ENCODE measurements at places on chromosomes 1 and 21.
A peak's percentile ranks its signal among the peaks of the same experiment; 100 is the strongest.

- DNase-seq: no peak
Observed at GRCh38 chr1:36691374-36691773, 208.7 kb upstream of the CSF3R start.

- no peak for DNase-seq
Observed at GRCh38 chr1:100061681-100062080, 71.0 kb downstream of the SASS6 start.

GRCh38 chr21:43328958-43329691 lies 97.8 kb downstream of the SIK1 start:
- no peak for DNase-seq

DNA sequence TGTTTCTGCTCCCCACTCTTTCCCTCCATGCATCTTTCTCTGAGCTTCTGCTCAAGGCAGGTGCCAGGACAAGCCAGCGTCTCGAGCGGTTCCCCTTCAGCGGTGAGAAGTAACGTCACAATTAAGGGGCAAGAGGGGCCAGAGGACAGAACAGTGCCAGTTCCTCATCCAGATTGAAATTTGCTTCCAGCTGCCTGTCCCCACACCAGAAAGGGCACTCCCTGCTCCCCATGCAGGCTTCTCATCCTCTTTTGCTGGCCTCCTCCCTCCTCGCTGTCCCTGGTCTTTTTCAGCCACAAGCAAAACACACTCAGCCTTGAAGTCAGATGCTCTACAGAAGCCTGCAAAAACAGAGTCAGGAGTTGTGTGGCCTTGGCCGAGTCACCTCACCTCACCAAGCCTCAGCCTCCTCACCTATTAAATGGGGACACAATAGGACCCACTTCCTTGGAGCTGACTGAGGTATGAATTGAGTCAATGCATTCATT lies 35.0 kb upstream of the ECE1 start:
- no peak for DNase-seq

DNA sequence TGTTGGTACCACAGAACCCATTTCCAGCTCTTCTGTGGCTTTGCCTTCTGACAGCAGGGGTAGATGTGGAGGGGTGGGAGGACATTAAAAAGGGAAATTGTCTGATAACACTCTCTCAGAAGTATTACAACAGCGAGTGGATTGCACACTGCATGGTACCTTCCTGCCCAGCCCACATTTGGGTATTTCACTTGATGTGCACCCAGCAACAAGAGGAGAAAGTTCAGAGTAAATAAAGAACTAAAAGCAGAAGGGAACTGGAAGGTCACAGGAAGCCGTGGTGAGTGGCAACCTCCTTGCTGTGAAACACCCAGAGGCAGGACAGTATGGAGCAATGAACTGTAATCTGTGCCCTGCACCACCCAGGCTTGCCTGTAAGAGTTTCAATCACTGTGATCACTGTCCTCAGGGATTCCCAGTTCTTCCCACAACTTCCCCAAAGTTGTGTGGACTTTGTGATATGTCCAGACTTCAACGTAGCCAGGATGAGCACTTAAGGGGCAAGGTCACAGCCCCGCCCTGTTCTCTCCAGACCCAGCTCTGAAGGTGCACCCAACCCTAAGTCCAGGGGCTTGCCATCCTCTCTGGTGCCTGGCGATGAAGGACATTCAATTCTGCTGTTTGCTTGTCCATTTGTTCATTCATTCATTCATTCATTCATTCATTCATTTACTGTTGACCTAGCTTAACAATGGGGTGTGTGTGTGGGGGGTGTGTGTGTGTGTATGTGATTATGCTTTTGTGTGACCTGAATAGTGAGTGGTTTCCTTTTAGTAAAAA lies 18.7 kb upstream of the F5 start:
- no peak for DNase-seq

GRCh38 chr1:24591781-24592180 lies 35.9 kb downstream of the NCMAP start:
- no peak for DNase-seq

- DNase-seq: peak; percentile 12
Observed at GRCh38 chr1:176656257-176656995, 193.5 kb downstream of the PAPPA2 start.

DNA sequence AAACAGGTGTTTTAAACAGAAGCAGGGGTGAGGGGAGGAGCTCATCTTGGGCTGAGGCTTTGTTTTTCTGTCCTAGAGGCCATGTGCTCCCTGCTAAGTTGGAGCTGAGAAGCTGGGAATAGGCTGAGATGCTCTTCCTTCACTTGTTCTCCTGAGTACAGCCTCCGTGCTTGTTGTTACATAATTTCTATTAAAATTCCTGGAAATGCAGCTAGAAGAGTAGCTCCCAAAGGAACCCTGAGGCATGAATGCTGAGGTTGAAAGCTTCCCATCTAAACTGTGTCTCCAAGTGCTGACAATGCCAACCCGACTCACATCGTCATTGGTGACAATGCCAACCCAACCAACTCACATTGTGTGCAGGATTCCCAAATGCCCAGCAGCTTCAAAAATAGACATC lies 12.6 kb upstream of the ITPKB start:
- no peak for DNase-seq

- peak; percentile 87 for DNase-seq
Observed at GRCh38 chr1:53485478-53486394, 26.5 kb downstream of the DMRTB1 start.

DNA sequence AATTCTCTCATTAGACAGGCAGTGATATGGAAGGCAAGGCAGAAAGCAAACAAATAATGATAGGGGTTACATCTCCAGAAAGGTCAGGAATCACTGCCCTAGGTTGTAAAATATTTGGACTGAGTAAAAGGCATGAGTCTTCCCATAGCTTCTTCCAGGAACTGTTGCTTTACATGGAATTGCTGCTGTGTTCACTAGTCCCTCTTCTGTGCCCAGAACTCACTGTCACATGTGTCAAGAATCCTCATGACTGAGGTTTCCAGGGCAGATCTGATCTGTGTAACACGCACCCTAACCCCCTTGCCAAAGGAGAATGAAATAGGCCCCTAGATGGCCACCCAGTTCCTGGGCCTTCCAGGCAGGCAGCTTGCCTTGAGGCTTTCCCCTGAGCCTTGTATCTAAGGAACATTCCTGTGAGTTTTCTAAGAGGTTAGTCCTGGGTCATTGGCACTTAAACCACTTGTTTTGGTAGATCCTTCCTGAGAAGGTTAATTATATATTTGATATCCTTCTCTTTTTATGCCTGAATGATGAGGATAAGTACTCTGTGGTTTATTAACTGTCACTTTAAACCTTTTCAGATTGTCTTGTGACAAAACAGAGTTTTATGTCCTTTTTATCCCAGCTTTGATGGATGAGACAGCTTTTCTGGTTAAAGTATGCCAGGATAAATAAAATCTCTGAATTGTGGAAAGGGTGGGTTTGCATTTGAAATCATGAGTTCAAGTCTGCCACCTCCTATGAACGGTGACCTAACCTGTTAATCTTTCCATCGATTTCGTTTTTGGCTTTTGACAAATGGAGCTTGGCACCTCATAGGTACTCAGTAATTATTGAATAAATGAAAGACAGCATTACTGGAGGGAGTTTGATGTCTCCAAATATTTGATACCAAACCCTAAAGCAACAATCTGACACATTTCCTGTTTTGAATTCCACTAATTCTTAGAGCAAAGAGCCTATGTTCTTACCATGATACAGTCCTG lies 163.3 kb downstream of the DHRS3 start:
- no peak for DNase-seq

GRCh38 chr1:1666526-1666925 lies 7.7 kb upstream of the CDK11B start:
- no peak for DNase-seq

- peak; percentile 45 for DNase-seq
Observed at GRCh38 chr1:223425550-223425949, 32.3 kb downstream of the CCDC185 start.

DNA sequence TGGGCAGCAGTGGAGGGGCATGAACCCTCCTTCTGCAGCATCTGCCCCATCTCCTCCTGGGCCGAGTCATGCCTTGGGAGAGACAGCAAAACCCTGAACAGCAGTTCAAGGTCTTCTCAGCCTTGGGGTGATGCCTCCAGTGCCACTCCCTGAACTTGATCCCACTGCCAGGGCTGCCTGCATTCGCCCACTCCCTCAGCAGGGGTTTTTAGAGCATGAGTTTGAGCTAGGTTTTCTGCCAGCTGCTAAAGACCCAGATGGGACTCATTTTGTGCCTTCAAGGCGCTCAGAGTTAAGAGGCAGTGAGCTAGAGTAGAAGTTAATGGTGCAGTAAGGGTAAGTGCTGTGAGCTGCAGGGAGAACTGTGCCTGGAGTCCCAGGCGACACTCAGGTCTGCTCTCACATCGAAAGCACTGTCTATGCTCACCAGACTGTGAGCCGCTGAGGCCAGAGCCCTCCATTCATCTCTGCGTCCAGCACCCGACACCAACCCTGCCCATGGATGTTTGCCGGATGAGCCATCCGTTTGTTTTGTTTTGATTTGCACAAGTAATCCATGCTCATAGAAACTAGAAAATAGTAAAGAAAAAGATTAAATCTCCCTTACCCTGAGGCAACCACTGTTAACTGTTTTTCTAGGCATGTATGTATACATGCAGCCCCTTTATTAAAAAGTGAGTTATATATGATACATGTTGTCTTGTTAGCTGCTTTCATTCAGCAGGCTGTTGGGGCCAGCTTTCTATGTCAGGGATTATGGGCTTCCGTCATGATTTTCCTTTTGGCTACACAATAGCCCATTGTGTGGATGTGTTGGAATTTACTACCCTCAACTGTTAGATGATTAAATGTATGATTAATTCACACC lies 67.8 kb downstream of the VPS26C start:
- no peak for DNase-seq

DNA sequence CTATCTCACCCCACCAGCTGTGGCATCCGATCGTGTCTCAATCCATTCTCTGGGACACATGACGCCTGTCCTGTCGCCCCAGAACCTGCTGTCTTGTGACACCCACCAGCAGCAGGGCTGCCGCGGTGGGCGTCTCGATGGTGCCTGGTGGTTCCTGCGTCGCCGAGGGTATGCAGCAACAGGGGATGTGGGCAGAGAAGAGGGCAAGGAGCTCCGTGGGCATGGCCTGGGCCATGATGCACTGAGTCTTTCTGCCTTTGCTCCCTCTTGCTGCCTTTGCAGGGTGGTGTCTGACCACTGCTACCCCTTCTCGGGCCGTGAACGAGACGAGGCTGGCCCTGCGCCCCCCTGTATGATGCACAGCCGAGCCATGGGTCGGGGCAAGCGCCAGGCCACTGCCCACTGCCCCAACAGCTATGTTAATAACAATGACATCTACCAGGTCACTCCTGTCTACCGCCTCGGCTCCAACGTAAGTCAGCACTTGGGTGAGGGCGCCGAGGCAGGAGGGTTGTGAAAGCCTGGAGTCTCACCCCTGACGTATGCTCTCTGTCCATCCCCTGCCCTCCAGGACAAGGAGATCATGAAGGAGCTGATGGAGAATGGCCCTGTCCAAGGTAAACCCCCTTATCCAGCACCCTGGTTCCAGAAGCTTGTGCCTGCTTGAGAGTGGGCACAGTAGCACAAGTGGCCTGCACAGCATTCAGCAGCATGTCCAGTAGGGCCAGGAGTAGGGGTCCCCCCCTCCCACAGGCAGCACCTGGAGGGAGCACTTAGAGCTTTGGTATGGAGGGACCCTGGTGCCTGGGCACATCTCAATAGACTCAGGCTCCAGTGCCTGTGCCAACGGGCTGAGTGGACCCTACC lies 8.8 kb downstream of the TINAGL1 start:
- no peak for DNase-seq

DNA sequence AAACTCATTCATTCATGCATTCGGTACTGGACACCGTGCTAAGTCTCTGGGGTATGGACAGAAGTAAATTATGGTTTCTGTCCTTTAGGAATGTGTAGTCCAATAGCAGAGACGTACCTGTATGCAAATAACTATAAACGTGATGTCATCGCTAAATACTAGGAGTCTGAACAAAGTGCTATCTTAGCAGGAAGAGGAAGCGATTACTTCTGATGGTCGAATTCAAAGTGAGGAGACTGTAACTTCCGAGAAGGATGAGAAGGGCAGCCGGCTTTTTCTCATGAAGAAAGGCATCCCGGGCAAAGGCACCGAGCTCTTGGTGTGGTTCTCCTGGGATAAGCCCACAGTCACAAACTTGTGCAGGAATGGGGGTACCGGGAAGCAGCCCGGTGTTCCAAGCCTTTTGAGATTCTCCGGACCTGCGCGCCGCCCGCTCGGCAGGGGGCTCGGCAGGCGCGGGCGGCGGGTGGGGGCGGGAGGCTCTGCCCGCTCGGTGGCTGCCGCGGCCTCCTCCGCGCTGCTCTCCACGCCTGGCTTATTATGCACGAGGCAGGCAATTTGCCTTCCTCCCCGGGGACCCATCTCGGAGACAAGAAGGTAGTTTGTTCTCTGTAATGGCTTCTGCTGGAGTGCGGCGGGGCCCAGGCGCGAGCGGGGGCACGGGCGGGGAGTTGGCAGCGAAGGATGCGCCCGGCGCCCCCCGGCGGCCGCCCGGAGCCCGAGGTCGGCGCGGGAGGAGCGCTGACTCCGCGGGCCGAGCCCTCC lies 67.5 kb upstream of the CD1D start:
- DNase-seq: peak; percentile 62

DNA sequence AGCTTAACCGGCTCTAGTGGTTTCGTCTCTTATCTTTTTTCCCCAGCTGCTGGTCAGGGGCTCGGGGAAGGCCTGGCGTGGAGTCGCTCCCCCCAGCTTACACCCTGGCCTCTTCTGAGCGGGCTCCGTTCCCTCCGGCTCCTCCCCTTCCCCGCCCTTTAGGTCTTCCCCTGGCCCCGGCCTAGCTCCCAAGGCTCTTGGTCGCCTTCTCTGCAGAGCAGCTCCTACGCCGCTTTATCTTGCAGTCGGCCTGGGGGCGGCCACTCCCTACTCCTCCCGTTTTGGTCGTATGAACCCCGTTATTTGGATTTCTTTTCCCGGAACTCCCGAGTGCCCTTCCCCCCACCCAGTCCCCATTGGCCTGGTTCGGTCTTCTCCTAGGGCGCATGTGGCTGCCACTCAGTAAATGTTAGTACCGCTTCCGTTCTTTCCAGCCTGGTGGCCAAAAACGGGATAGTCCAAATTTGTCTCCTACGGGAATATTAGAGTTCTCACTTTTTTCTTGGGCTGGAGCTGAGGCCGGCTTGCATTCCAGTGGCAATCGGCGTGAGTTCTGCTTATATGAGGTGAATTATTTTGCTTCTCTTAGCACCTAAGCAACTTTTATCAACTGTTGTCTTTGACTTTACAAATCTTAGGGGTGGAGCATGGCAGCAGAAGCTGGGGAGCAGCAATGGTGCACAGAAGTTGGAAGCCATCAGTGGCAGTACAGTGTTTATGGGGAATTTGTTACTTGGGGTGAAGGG lies 467 bp downstream of the THRAP3 start:
- no peak for DNase-seq

- DNase-seq: peak; percentile 80
Observed at GRCh38 chr1:23478896-23479665, 4.9 kb downstream of the ASAP3 start.

GRCh38 chr1:204254031-204254661 lies 40.4 kb upstream of the GOLT1A start:
- DNase-seq: no peak
